ENCODE measurements at places on chromosomes 2 and 18.

GRCh38 chr2:217837530-217837929 is 165.3 kb downstream of the TNS1 start:
- no peak for DNase-seq

DNA sequence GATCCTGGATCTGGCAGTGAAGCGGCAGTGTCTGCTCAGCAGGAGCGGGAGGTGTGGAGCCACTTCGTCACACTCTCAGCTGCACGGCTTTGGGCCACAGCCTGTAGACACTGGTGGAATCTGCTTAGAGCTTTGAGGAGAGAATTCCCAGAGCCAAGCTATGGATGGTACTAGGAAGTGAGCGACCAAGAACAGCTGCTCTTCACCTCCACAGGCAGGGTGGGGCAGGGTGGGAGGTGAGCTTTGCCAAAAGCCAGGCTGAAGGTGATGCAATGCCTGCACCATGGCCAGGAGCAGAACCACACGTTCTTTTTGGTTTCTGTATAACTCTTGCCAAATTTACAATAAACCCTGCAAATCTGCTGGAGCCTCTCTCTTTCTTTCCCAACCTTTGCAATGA is 226.1 kb downstream of the ANKRD30B start:
- DNase-seq: peak; percentile 64

- no peak for DNase-seq
These were observed 30.0 kb upstream of the KCMF1 start for GRCh38 chr2:84940831-84941412.

DNA sequence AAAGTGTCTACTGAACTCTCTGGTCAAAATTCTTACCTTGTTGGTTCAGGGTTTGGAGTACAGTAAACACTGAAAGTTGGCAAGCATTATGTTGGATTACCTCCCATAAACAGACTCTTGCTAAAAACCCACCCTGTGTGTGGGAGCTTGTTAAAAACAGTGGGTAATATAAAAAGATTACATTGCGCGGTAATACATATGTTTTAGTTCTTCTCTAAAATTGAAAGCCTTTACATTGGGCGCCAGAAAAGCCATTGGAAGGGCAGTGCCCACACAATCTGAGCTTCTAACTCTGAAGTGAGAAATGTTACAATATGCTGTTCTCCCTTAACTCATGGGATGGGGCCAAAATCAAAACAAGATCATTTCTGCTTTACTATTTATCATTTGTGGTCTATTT is 510.7 kb downstream of the CNTNAP5 start:
- no peak for DNase-seq

GRCh38 chr2:84861539-84861938 is 19.3 kb downstream of the TRABD2A start:
- DNase-seq: no peak

- DNase-seq: no peak
These were observed 721 bp downstream of the ADAM17 start for GRCh38 chr2:9554921-9555296.

- no peak for DNase-seq
These were observed 108.2 kb downstream of the ZNF516 start for GRCh38 chr18:76386886-76387285.

DNA sequence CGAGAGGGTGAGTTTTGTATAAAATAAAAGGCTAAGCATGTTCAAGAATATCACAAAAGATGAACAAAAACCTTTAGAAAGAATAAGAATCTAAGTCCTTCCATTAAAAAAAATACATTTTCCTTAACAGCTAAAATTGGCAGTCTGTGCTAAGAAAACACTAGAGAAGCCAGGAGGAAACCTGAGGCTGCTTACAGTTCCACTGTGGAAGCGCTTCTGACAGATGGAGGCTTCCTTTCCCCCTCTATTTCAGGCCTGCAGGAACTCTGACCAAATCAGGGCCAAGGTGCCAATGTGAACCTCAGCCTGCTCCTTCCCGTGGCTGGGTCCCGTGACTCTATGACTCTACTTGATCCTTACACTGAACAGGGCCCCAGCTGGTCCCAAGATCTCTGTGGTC is 108.1 kb upstream of the ARHGAP28 start:
- no peak for DNase-seq

DNA sequence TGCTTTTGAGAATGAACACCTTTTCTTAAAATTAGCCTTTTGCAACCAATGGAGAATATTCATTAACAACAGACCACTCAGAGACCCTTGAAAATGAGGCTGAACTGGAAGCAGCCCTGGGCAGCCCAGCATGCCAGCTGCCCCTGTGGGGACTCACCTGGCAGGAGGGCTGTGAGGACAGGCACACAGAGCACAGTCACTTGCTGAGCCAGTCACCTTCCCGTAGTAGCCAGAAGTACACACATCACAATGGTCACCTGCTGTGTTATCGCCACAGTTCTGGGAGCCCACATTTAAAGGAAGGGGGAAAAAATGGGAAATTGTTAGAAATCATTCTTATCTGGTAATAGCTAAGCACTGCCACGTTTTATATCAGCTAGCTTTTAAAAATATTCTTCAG is 115.5 kb downstream of the LAMA1 start:
- no peak for DNase-seq

DNA sequence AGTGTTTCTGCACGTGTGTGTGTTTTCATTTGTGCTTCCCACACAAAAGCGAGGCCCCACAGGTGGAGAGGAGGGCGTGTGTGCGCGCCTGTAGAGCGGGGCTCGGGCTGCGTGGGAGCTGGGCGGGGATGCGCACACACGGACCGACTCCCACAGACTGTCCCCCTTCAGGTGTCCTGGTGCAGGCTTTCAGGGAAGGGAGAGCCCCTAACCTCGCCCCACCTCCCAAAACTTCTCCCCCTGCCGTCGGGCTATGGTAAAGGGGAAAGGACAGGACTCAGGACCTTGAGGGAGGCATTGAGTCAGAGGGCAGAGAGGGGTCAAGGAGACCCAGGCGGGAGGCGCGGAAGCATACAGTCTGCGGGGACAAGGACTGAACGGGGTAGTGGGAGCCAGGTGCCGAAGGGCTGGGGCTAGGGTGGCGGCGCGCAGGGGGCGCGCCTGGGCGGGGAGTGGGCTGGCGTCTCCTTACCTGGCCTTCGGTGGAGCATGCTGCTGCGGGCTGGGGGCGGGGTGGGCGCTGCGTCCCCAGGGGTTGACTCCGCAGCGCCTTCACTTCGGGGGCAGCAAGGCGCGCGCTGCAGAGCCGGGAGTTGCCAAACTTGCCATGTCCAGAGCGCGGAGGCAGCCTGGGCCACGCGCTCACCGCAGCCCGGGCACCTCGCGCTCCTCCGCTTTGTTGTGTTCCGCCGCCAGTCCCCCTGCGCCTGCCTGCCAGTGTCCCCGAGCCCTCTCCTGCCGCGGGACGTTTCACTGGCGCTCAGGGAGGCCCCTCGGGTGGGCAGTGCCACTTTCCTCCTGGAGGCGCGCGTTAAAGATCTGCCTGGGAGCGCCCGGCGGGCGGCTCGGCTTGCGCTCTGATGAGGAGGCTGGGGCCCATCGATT is 302.0 kb downstream of the NCKAP5 start:
- no peak for DNase-seq

GRCh38 chr18:61955644-61956043 is 62.8 kb upstream of the RNF152 start:
- DNase-seq: no peak

DNA sequence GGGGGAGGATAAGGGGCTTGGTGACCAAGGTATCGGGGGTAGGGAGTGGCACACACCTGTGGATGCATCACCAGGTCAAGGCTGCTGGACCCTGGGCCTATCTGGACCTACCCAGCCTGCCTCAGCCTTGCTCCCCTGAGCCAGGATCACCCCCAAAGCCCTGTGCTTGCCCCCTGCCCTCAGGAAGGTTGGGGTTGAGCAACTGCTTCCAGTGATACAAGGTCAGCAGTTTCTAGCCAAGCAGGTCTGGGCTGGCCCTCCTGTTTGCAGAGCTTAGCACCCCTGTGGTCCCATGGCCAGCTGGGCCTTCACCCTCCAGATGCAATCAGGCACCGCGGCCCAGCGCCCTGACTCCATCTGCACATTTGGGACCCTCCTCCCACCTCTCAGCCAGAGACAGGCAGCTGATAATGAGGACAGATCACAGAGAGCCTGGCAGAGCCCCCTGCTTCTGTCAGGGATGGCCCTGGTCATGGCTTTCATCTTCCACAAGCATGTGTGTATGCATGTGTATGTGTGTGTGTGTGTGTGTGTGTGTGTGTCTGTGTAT is 154.6 kb downstream of the TFCP2L1 start:
- DNase-seq: no peak

DNA sequence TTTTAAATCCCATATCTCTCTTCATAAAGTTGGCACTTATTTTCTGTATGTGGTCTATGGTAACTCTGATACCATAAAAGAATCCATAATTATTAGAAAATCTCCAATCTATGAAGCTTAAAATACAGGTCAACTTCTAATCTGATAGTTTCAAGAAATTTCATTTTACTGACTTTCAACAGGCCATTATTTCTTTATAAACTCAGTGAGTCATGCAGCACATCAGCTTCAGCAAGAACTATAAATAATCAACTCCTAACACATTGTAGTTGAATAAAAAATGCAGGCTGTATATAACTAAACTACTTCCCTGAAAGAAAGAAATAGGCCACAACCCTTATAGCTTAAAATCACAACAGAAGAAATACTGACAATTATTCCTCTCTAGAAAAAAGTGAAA is 204.3 kb upstream of the CCDC150 start:
- no peak for DNase-seq

- DNase-seq: no peak
These were observed 29.9 kb downstream of the PPP1R1C start for GRCh38 chr2:182015334-182016109.

DNA sequence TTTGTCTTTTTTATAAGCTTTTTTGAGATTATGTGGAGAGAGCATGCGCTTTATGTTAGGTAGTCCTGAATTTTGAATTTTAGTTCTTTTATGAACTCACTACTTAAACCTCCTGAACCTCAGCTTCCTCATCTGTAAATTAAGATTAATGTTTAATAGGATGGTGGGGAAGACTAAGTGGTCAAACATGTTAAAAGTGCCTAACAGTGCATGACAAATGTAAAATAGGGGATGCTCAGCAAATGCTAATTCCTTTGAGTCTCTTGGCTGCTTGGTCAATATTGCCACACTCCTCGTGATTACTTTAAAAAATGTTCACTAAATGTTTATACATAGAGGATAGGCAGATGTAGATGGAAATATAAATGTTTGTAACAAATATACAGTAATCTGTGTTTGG is 6.8 kb downstream of the BIRC6 start:
- no peak for DNase-seq

DNA sequence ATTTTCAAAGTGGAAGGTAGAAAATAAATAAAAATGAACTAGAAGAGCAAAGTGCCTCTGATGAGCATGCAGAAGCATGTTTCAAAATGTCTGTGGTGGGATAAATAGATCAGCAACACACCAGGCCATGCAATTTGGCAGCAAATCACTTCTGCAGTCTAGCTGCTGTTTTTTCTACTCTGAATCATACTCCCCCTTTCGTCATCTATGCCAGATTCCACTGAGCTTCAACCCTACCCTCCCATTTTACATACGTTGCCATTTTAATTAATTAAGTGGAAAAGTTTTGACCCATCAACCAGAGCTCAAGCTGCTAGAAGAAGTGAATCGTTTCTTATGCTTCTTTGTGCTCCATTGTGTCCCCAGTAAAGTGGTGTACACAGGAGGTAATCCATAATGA is 79.3 kb downstream of the NRXN1 start:
- peak; percentile 54 for DNase-seq

- DNase-seq: no peak
These were observed 48.9 kb downstream of the DARS1 start for GRCh38 chr2:135936524-135936923.

- no peak for DNase-seq
These were observed 392.8 kb upstream of the ACVR2A start for GRCh38 chr2:147451902-147452515.

DNA sequence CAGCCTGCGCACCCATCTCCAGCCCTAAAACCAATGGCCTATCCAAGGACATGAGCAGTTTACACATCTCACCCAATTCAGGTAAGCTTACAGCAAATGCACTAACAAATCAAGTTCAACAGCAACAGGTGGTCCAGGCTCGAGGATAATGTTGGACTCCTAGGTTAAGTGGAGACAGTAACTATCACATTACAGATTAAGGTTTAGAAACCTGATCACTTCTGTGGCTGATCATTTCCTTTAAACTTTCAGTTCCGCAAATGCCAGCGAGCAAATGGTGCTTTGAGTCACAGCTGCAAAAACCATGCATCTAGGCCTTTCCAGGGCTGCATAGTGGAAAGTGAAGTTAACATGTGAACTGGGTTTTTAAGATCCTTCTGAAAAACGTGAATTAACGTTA is 259.4 kb downstream of the GBX2 start:
- DNase-seq: no peak

DNA sequence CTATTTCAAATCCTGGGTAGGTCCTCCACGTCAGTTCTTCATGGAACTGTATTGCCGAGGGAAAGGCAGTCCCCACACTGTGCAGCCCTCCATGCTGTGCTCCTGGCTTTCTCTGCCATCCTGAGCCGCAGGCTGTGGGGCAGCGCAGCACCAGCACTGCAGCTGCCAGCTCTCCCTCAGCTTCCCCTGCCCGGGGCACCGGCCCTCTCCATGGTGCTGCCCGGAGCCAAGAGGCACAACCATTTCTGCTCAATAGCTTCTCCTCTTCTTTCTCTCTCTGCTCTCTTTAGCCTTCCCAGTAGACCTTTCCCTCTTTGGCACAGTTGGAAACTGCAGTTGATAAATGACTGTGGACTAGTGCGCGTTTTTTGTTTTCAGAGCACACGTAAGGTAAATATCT is 12.1 kb downstream of the ANKRD23 start:
- no peak for DNase-seq

DNA sequence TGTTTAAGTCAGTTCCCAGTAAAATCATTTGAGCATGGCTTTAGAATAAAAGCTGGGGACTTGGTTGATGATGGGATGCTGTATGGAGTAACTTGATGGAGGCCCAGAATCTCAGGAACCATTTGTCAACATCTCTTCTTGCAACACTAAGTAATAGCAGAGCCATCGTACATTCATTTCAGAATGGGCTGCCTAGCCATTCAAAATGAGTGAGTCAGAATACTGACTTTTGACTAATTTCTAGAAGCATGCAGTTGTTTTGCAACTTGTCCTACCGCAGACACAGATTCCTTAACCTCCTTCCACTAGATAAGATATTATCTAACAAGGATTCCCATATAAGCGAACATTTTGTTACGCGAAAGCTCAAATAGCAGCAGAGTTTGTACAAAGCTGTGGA is 229.5 kb downstream of the CNTNAP5 start:
- no peak for DNase-seq

- DNase-seq: no peak
These were observed 123.6 kb downstream of the ZNF521 start for GRCh38 chr18:25228410-25228809.

DNA sequence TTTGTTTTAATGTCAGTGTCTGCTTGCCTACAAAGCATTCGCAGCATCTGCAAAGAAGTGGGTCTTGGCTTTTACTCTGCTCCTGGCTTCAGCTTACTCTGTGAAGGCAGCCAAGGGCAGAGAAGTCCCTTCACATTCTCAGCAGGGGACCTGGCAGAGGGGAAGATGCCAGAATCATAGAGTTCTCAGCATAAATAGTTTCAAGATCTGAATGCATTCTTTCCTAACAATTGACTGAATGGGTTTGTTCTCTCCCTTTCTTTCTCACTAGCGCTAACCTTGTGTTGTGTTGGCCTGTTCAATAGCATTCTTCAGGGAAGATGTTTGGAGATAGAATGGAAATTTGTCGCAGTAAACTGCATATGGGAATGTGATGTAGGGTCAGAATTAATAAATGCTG is 106.9 kb downstream of the FARSB start:
- DNase-seq: peak; percentile 21

Data from NCI-H446 (cell line).